ENCODE measurements at places on chromosomes 1 and 21.

GRCh38 chr1:61708953-61709907 is 15.7 kb downstream of the TM2D1 start:
- no peak for DNase-seq

DNA sequence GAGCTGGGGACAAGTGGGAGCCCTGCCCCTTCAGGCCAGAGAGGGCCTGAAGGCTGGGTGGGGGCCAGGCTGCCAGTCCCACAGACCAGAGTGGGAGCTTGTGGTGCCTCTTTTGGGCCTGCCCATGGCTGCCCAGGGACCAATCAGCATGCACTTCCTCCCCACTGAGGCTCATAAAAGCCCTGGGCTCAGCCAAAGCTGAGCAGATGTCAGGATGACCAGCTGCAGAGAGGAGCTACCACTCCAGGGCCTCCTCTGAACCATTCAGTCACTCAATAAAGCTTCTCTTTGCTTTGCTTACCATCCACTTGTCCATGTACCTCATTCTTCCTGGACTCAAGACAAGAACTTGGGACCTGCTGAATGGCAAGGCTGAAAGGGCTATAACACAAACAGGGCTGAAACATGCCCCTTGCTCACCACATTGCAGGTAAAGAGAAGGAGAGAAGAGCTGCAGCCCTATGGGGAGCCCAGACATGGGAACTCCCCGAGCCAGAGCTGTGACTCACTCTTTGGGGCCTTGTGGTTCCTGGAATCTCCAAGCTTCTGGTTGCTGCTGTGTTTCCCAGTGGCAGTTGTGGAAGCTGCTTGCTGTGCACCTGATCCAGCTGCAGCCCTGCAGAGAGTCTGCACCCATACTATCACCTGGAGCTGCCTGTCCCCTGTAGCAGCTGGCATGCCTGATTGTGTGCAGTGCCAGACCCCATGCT is 82.0 kb downstream of the OLFML3 start:
- no peak for DNase-seq

GRCh38 chr1:154957091-154957657 is 1.3 kb upstream of the PBXIP1 start:
- DNase-seq: no peak

DNA sequence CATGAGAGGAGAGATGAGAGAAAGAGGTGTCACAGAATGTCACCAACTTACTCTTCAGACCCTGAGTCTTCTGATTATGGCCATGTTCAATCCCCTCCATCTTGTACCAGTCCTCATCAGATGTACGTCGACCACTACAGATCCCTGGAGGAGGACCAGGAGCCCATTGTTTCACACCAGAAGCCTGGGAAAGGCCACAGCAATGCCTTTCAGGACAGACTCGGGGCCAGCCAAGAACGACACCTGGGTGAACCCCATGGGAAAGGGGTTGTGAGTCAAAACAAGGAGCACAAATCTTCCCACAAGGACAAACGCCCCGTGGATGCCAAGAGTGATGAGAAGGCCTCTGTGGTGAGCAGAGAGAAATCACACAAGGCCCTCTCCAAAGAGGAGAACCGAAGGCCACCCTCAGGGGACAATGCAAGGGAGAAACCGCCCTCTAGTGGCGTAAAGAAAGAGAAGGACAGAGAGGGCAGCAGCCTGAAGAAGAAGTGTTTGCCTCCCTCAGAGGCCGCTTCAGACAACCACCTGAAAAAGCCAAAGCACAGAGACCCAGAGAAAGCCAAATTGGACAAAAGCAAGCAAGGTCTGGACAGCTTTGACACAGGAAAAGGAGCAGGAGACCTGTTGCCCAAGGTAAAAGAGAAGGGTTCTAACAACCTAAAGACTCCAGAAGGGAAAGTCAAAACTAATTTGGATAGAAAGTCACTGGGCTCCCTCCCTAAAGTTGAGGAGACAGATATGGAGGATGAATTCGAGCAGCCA is 8.0 kb downstream of the ELOA start:
- peak; percentile 64 for DNase-seq

GRCh38 chr1:44108241-44108640 is 10.4 kb upstream of the KLF17 start:
- no peak for DNase-seq

DNA sequence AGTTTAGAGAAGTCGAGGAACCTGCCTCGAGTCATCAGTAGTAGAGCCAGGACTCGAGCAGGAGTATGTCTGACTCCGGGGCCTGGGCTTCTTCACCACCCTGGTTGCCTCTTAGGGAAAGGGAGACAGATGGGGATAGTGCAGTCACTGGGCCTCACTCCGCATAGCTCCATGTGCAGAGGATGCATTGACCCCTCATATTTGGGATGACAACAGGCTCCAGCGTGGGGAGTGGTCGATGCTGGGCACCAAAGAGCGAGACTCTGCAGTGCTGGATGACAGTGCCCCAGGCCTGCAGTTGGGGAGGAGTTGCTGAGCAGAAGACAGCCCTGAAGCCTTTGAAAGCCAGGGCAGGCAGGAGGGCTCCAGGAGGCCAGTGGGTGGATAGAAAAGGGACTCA is 20.8 kb upstream of the TENT5C start:
- DNase-seq: no peak

- DNase-seq: no peak
These were observed 47.9 kb upstream of the GNG4 start for GRCh38 chr1:235697508-235697907.

- no peak for DNase-seq
These were observed 45.9 kb upstream of the NRDC start for GRCh38 chr1:51924455-51924854.

DNA sequence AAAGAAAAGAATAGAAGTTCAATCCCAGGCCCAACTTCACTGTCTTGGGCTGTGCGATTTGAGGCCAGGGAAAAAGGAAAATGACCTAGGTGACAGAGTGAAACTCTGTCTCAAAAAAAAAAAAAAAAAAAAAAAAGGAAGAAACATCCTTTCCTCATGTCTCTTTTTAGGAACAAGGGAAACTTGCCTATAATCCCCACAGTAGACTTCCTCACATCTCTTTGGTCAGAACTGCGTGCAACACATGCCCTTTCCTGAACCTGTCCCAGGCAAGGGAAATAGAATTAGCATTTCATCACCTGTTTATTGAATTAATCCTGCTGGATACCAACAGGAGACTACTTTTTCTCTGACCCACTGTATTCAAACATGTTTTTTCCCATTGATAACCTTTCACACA is 2.3 kb downstream of the DCST1 start:
- no peak for DNase-seq

DNA sequence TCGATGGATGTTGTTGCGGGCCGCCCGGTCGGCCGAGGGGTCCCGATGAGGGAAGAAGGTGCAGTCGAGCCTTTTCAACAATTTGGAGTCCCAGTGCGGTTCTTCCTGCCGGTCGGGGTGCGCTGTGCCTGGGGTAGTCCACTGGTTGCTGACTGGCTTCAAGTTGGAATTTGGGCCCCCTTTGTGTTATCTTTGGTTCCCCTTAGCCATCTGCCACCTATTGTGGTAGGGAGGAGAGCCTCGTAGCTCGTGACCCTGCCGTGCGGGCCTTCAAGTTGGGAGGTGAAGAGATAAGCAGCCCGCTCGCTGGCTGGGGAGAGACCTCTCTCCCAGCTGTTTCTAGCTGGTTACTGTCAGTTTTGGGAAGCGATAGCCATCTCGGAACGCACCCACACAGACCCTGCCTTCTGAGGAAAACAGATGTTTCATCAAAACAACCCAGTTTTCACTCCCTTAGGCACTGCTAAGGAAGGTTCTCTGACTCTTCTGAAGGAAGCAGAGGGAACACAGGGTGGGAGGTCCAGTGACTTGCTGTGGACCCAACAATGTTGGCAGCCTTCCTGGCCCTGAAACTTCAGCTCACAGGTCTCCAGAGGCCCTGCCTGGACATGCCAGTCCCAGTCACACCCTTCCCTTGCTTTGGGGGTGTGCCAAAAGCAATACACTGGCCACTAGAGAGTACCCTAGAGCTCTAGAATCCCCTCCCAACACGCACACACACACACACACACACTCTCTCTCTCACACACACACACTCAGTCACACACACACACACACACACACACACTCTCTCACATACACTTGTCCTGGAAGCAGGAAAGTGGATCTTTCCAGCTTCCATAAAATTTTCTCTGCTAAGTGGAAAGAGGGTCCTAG is 1.0 kb downstream of the BTG2 start:
- DNase-seq: peak; percentile 86

DNA sequence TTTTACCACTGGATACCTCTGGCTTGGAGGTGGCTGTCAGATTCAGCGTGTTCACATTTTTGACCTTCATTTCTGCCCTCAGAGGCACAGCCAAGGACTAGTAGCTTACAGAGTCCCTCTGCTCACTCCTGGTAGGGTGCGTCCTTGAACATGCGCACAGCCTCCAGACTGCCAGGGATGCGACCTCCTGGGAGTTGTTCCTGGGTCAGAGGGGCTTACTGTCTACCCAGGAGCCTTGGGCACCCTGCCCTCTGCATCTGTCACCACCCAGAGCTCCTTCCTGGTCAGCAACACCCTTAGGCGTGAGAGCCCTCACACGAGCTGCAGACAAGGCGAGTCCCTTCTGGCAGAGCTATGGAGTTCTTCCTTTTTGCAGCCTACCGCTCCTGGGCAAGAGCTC is 1.7 kb downstream of the SLX9 start:
- no peak for DNase-seq

- DNase-seq: no peak
These were observed 50.8 kb upstream of the ATP5PO start for GRCh38 chr21:33966324-33966949.

All from lower leg skin (tissue), 4 donors.